ENCODE measurements at places on chromosomes 11 and 22.

GRCh38 chr11:74838188-74838587 lies 89.5 kb downstream of the RNF169 start:
- no peaks in the 10 kb centered on the region for H3K27me3 ChIP-seq
- no peak overlapping the region for H3K27ac ChIP-seq
- DNase-seq = no peak
- no peak overlapping the region for H3K4me3 ChIP-seq
- H3K4me1 ChIP-seq = no peaks in the 10 kb centered on the region

DNA sequence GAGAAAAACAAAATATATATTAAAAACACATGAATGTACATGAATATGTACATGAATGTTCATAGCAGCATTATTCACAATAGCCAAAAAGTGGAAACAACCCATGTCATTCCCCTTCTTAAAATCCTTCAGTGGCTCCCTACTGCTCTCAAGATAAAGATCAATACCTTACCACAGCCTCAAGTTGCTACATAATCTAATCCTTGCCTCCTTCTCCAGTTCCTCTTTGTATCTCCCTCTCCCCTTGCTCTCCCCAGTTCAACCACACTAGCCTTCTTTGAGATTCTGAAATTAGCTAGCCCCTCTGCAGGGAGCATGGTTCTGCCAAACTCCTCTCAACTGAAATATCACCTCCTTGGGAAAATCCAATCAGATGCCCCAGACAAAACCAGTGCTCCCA lies 28.1 kb downstream of the MTMR2 start:
- H3K27ac ChIP-seq = no peak overlapping the region
- no peak overlapping the region for H3K4me3 ChIP-seq
- no peaks in the 10 kb centered on the region for H3K36me3 ChIP-seq
- no peaks in the 10 kb centered on the region for H3K4me1 ChIP-seq
- no peak for DNase-seq
- no peaks in the 10 kb centered on the region for H3K27me3 ChIP-seq

DNA sequence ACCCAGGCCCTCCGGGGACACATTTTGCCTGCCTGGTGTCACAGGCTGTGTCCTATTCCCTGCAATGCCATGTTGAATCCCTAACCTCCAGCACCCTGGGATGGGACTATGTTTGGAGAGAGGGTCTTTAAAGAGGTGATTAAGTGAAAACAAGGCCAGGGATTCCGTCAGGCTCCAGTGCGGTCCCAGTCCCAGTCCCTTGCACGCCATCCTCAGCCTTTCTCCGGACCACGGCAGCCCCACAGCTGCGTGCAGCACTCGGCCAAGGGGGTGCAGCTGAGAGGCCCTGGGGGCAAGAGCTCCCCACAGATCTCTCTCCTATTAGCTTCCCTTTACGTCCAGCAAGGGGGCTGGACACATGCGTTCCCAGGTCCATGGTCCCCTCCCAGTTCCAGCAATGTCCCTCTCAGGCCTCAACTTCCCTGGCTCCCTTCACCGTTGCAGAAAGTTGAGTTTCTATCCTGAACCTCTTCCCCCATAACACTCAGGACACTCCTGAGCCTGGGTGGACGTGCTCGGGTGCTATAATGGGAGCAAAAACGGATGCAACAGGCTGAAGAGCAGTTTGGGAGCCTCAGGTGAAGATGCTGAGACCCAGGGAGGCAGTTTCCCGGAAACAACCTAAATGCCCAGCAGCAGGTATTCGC lies 1422.7 kb downstream of the BRD1 start:
- no peak overlapping the region for H3K27ac ChIP-seq
- no peaks in the 10 kb centered on the region for H3K36me3 ChIP-seq
- DNase-seq = no peak
- H3K27me3 ChIP-seq = no peaks in the 10 kb centered on the region
- no peak overlapping the region for H3K4me3 ChIP-seq

GRCh38 chr11:20493340-20493739 lies 105.8 kb downstream of the PRMT3 start:
- no peak overlapping the region for H3K4me3 ChIP-seq
- H3K27ac ChIP-seq = no peak overlapping the region
- no peak for DNase-seq
- H3K36me3 ChIP-seq = peaks cover 27% of the 10 kb centered on the region
- H3K4me1 ChIP-seq = no peaks in the 10 kb centered on the region

GRCh38 chr11:69540118-69541000 lies 58.9 kb downstream of the LINC01488 start:
- no peaks in the 10 kb centered on the region for H3K27me3 ChIP-seq
- H3K36me3 ChIP-seq = no peaks in the 10 kb centered on the region
- H3K4me3 ChIP-seq = no peak overlapping the region
- peak; percentile 4 for DNase-seq

DNA sequence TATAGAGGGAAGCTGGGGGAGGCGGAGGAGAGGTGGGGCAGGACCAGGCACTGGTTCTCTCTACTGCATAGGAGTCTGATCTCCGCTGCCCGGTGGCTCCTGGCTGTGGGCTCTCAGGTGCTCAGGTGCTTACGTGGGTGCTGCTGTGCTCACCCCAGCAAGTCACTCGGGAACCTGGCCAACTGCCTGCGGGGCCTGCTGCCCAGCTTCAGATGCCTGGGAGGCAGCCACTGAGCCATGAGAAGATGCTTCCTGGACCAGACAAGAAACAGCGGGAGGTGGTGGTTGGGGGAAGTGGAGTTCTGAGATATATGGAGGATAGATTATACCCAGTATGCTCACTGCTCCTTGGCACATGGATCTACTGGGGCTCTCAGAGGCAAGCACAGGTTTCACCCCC lies 1303.4 kb downstream of the TBC1D22A start:
- no peaks in the 10 kb centered on the region for H3K4me1 ChIP-seq
- no peaks in the 10 kb centered on the region for H3K36me3 ChIP-seq
- H3K4me3 ChIP-seq = no peak overlapping the region
- no peak overlapping the region for H3K27ac ChIP-seq

DNA sequence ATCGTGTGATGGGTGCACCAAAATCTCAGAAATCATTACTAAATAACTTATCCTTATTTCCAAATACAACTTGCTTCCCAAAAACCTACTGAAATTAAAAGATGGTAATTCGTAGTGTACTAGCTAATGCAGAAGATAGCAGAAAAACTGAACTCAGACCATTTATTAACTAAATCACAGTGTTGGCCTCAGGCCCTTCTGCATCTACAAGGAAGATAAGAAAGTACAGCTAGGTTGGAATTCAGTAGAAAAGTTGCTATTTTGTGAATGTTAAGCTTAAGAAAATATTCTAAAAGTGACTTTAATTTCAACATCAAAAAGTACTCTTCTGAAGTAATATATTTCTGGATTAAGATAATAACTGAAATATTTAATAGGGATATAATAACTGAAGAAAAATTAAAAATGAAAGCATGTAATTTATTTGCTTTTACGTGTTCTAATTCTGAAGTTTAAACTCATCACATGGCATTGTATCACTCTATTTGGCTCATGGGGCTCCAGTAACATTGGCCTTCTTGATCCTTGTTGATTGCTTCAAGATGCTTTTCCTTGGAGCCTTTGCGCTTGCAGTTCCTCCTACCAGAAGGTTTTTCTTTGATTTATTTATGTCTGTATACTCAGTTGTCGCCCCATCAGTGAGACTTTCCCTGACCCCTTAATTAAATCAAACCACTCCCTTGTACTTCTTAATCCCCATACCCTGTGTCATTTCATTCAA lies 847.9 kb upstream of the ANO3 start:
- H3K27me3 ChIP-seq = no peaks in the 10 kb centered on the region
- no peaks in the 10 kb centered on the region for H3K36me3 ChIP-seq
- H3K4me3 ChIP-seq = no peak overlapping the region
- H3K4me1 ChIP-seq = no peaks in the 10 kb centered on the region
- no peak overlapping the region for H3K27ac ChIP-seq

GRCh38 chr22:19750507-19751490 lies 9.8 kb upstream of the TBX1 start:
- H3K27me3 ChIP-seq = peaks cover 16% of the 10 kb centered on the region
- peaks cover 10% of the 10 kb centered on the region for H3K4me1 ChIP-seq
- no peak overlapping the region for H3K27ac ChIP-seq
- no peak for DNase-seq
- H3K36me3 ChIP-seq = no peaks in the 10 kb centered on the region

GRCh38 chr11:126375726-126376125 lies 20.2 kb downstream of the ST3GAL4 start:
- H3K4me3 ChIP-seq = no peak overlapping the region
- DNase-seq = no peak
- H3K27ac ChIP-seq = no peak overlapping the region
- H3K36me3 ChIP-seq = no peaks in the 10 kb centered on the region
- no peaks in the 10 kb centered on the region for H3K27me3 ChIP-seq

DNA sequence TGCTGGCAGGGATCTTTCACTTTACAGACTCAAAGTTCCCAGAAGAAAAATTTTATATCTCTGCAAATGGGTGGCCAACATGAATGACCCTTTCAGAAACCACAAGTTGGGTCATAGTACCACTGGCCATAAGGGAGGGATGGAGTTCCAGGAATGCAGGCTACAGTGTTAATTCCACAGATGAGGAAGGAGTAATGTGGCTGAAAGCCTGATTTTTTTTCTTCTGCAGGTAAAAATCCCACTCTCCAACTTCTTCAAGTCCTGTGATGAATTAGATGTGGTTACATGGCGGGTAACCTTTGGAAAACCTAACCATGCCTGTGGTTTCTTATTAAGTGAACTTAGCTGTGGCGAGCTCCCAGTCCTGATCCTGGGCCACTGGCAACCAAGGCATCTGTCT lies 103.2 kb downstream of the SLC1A2 start:
- H3K4me1 ChIP-seq = peaks cover 15% of the 10 kb centered on the region
- no peak for DNase-seq
- no peaks in the 10 kb centered on the region for H3K27me3 ChIP-seq
- no peak overlapping the region for H3K4me3 ChIP-seq

- H3K4me3 ChIP-seq = no peak overlapping the region
- peaks cover 23% of the 10 kb centered on the region for H3K4me1 ChIP-seq
- DNase-seq = no peak
- no peak overlapping the region for H3K27ac ChIP-seq
These were observed 7.2 kb downstream of the RAB36 start for GRCh38 chr22:23152238-23153114.

GRCh38 chr22:47990481-47990880 lies 1228.0 kb downstream of the TBC1D22A start:
- DNase-seq = no peak
- H3K27ac ChIP-seq = no peak overlapping the region
- no peaks in the 10 kb centered on the region for H3K27me3 ChIP-seq
- H3K4me1 ChIP-seq = no peaks in the 10 kb centered on the region
- no peaks in the 10 kb centered on the region for H3K36me3 ChIP-seq
- H3K4me3 ChIP-seq = no peak overlapping the region

DNA sequence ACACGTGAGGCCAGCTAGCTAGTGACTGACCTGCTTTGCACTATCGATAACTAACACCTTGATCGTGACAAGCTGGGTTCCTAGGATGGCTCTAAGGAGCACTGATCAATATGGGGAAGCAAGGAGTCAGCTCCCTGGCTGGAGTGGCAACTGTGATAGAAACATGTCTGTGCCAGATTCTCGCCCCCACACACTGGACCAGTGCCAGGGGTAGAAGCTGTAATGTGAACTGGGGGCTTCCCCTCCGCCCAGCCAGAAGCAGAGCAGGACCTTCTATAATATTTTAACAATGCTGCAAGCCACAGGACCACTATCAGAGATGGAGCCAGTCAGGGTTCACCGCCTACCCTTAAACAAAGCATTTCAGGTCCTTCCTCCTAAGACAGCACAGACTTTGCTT lies 96.5 kb downstream of the DSCAML1 start:
- H3K36me3 ChIP-seq = no peaks in the 10 kb centered on the region
- H3K27ac ChIP-seq = no peak overlapping the region
- no peak for DNase-seq
- H3K27me3 ChIP-seq = no peaks in the 10 kb centered on the region
- H3K4me1 ChIP-seq = no peaks in the 10 kb centered on the region
- H3K4me3 ChIP-seq = no peak overlapping the region

DNA sequence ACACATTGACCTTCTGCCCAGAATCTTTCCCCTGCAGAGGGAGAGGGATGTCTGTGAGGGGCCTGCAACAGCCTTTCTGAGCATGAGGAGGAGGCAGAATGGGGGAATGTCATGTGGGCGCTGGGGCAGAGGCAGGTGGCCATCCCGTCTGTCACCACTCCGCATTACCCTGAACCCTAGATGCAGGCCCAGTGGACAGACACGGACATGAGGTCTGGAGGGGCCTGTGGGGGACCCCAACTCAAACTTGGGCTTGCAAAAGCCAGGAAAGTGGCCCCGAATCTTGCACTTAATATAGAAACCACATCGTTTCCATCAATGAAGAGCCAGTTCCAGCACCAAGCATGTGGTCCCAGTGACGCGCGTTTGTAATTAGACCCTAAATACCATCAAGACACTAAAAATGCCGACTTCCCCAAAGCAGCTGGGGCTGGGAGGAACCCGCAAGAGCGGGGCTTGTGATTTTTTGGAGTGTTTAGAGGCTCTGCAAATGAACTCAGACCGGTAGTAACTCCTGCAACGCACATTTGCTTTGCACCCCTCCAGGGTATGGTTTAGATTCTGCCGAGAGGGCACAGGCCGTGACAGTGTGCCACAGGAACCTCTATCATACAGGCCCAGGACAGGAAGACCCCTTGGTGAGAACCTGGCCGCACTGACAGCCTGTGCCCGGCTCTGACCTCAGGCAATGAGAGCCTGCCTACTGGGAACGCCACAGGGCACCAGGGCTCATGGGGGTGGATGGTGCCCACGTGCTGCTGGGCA lies 109.3 kb downstream of the CTTN start:
- no peaks in the 10 kb centered on the region for H3K36me3 ChIP-seq
- H3K27me3 ChIP-seq = no peaks in the 10 kb centered on the region
- DNase-seq = no peak
- H3K4me1 ChIP-seq = no peaks in the 10 kb centered on the region
- no peak overlapping the region for H3K27ac ChIP-seq

- H3K27me3 ChIP-seq = no peaks in the 10 kb centered on the region
- no peaks in the 10 kb centered on the region for H3K36me3 ChIP-seq
- H3K4me1 ChIP-seq = no peaks in the 10 kb centered on the region
These were observed 14.3 kb downstream of the OR2AG2 start for GRCh38 chr11:6757373-6757967.

GRCh38 chr11:35145271-35145670 lies 6.3 kb downstream of the CD44 start:
- H3K4me3 ChIP-seq = peak overlapping the region; percentile 88
- peaks cover 92% of the 10 kb centered on the region for H3K4me1 ChIP-seq
- no peaks in the 10 kb centered on the region for H3K27me3 ChIP-seq

DNA sequence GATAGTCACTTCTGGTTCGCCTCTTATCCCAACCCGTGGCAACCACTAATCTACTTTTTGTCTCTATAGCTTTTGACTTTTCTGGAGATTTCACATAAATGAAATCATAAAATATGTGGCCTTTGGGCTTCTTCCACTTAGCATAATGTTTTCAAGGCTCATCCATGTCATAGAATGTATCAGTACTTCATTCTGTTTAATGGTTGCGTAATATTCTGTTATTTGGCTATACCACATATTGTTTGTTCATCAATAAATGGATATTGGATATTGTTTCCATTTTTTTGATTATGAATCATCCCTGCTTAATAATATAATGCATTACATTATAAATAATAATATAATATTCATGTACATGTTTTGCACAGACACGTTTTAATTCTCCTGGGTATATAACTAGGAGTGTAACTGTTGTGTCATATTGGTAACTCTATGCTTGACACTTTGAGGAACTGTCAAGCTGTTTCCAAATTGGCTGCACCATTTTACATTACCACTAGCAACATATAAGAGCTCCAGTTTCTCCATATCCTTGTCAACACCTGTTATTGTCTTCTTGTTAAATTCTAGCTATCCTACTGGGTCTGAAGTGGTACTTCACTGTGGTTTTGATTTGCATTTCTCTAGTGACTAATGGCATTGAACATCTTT lies 181.5 kb downstream of the CADM1 start:
- no peaks in the 10 kb centered on the region for H3K4me1 ChIP-seq
- H3K4me3 ChIP-seq = no peak overlapping the region
- H3K27ac ChIP-seq = no peak overlapping the region
- DNase-seq = no peak

Measured in CD4-positive, alpha-beta T cell (primary cell).